CD4-positive, alpha-beta T cell treated with Interferon alpha-2 for 1 hour (primary cell): ENCODE measurements at places on chromosomes 1 and 21.

DNA sequence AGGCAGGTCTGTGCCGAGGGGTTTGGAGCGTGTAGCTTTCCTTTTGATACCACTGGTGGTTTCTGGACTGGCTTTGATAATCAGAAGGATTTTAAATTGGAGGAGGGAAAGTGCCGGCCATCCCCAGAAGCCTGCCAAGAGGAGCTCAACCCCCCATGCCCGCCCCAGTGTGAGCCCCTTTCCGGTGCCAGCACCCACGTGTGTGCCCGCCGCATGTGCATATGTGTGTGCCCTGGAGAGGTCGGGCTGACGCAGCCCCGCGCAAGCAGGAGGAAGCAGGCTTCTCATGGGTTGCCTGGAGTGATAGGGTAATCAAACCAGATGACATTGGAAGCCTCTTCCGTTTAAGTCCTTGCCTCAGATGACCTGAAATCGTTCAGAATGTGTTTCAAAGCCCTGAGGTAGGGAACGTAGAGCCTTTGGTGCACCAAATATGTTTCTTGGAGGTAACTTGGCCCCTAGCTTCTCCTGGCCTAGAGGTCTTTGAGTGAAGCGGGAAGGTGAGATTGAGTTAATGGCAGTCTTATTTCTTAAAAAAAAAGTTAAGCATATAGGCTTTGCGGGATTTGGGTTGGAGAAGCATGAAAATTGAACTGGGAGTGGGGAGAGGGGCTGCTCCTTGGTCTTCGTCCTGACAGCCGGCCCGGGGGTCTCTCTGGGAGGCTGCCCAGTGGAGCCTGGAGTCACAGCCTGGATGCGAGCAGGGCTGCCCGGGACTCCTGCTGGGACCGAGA is 34.1 kb upstream of the ARHGEF16 start:
- DNase-seq: no peak

DNA sequence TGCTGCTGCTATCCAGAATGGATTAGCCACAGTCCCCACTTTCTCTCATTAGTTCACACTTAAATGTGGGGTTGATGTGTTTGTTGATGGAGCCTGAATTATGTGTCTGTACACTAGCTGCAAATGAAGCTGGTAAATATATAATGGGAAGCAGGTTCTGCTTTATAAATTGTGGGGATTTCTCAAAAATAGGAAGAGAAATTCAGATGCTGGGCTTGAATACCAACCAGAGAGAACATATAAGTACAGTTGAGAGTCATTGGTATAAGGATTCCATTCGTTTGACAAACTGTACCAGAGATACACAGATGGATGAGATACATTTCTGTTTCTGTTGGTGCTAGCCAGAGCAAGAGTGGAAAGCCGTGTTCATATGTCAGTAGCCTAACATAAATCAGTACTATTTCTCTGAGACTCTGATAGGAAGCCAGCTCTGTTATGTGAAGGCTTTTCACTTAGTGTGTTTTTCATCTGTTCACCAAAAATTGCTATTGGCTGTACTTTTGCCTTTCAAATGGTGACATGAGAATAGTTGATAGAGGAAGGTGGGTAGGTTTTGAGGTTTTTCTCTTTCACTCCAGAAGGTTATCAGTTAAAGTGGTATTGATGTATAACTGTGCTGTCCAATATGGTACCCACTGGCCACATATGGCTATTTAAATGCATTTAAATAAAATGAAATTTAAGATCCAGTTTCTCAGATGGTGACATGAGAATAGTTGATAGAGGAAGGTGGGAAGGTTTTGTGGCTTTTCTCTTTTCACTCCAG is 15.6 kb downstream of the SMG7 start:
- DNase-seq: no peak

- DNase-seq: no peak
Observed at GRCh38 chr1:37237948-37238347, 203.6 kb upstream of the GRIK3 start.

DNA sequence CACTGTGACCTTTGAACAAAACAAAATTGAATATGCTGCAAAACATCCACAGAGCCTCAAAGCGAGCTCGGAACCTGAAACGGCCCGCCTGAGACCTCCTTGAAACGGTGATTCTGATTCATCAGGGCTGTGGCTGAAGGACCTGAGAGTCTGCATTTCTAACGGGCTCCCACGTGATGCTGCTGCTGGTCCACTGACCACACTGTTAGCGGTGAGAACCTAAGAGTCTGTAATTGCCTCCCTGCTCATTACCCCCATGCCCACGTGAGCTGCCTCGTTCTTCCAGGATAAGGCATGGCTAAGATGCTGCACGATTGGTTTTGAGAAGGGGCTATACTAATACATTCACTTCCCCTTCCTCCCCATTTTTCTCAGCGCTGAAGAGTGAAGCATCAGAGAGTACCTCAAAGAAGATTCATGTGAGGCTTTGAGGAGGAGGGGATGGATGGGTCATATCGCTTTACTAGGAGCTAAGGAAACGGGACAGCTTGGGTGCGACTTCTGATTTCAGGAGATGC is 9.7 kb downstream of the TLR5 start:
- DNase-seq: no peak

DNA sequence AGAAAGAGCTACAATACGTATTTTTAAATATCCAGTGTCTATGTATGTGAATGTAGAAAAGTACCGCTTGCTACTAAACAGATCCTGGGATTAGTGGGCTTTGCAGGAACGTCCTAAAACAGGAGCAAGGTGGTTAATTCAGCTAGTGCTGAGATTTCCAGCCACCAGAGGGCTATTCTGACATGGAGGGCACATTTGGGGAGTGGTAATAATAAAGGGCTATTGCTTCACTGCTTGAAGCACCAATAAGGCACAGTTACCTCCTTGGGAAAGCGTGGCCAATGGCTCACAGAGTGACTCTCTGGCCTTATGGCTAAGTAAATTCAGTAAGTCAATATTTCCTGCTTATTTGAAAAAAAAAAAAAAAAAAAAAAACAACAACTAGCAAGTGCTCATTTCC is 152.4 kb downstream of the GABPA start:
- DNase-seq: no peak

DNA sequence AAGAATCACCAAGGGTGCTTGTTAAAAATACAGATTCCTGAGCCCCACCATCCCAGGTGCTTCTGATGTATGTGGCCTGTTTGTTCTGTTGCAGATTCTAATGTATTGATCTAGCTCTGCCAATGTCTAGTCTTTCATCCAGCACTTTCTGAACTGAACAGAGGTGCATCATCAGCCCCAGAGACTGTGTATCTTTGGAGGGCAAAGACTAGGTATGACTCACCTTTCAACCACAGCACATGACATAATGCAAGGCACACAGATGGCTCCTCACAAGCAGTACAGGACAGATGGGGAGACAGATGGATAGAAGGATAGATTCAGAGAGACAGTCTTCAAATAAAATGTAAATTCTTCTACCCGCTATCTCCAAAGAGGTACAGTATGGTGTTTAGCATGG is 32.3 kb downstream of the CD58 start:
- DNase-seq: peak; percentile 26

DNA sequence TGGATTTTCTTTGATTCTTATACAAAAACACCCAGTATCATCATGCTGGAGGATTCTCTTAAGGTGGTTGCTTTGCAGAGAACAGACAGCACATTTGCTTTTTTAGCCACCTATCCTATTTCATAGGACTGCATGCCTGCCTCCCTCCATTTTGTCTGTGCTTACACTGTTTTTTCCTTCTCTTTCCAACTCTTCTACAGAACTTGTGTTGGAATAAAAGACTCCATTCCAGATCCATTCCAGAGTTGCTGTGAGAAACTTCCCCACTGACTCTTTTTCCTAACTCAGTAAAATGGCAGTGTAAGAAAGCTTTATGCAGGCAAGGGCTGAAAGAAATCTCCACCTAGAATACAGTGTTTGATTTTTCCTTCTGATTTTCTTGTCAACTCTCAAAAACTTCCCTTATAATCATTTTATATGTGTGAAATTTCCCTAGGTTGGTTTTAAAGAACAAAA is 5.2 kb upstream of the ARID1A start:
- no peak for DNase-seq

- DNase-seq: no peak
Observed at GRCh38 chr1:18884419-18884717, 18.0 kb downstream of the ALDH4A1 start.

- no peak for DNase-seq
Observed at GRCh38 chr1:118988186-118989005, at the start of gene TBX15. Gene TBX15 (minus strand): TSS chr1:118988343. CDS start chr1:118987795, 548 bp downstream.

DNA sequence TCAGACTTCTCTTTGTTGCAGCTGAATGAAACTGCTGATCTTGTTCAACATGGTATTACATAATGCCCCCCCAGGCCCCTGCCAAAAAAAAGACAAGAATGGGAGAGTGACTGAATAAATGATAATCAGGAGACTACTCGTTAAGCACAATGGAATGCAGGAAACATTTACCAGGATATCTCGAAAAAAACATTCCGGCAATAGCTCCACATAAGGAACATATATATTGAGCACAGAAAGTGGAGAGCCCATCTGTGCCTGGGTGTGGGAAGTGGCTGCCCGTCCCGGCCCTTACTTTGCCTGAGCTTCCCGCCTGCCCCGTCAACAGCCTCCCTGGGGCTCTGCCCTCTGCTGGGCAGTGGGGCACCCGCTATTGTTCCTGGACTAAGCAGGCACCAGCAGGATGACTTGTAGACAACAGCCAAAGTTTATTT is 13.3 kb downstream of the TRIM11 start:
- DNase-seq: no peak

- DNase-seq: no peak
Observed at GRCh38 chr1:55067022-55067778, 27.9 kb downstream of the PCSK9 start.

DNA sequence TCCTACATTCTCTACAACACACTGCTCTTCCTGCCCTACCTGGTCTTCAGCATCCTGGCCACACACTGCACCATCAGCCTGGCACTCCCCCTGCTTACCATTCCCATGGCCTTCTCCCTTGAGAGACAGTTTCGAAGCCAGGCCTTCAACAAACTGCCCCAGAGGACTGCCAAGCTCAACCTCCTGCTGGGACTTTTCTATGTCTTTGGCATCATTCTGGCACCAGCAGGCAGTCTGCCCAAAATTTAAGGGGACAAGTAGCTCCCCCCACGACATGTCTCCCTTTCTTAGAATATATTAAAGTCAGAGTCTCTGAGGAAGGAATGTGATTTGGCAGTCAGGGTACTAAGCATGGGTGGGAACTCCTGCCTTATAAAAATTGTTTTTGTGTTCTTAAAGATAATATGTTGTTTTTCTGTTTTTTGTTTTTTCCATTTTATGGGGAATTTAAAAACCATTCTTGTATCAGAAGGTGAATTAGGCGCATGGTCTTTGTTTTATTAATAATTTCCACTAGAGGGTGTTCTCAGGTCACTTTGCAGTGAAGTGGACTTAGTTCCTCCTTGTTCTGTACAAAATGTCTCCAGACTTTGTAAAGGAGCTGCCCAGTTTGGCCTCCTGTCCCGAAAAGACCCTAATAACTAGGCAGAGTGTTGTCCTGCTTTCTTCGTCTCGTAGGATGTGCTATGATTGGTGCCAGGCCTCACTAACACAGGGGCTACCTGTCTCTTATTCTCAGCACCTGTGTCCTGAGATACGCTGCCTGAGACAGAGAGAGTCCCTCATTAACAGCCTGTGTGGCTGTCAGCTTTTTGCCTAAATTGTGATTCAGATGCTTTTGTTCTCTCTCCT is 13.1 kb downstream of the UBIAD1 start:
- no peak for DNase-seq

GRCh38 chr1:89261926-89262515 is 10.6 kb downstream of the GBP5 start:
- DNase-seq: no peak

DNA sequence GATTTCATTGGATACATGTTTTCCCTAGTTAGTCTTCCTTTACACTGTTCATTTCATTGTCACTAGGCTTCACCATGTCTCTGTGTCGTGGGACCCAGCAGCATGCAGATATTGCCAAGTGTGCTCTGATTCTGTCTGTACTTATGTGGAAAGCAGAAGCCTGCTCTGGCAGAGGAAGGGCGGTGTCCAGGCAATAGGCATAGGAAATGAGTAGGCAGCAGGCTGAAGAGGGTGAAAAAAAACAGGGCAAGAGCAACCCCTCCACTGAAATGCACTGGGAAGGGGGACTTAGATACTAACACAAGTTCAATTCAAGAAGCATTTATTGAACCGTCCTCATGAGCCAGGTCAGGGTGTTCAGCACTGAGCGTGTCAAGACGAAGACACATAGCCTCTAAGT is 85.2 kb upstream of the VAV3 start:
- peak; percentile 39 for DNase-seq

- no peak for DNase-seq
Observed at GRCh38 chr1:111275780-111276433, 14.7 kb upstream of the CHIA start.

- DNase-seq: no peak
Observed at GRCh38 chr1:197486946-197487345, 218.9 kb downstream of the CRB1 start.

- no peak for DNase-seq
Observed at GRCh38 chr1:160950657-160951056, 4.0 kb downstream of the ITLN2 start.

DNA sequence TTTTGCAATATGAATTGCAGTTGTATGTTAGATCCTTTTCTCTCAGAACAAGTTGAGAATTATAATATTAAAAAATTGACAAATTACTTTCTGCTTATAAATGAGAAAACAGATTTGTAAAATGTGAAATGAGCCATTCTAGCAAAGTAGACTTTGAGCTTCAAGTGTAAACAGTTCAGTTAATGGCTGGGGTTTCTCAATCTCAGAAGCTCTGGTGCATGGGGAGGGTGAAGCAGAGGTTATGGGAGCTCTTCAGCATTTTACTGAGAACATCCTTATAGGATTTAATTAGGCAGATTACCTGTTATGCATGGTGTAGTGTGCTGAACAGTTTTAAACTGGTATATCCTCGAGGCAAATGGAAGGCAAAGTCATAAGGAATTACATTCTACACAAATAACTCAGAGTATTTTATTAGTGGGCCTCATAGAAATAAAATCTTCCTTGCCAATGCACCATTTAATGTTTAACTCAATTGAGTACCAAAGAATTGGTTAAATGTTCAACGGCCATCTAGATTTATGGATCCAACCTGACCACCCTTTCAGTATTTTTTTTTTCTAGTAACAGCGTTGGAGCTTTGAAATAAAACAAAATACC is 1143.6 kb upstream of the ADGRL2 start:
- DNase-seq: no peak

- peak; percentile 61 for DNase-seq
Observed at GRCh38 chr1:161792740-161793139, 26.6 kb downstream of the ATF6 start.

DNA sequence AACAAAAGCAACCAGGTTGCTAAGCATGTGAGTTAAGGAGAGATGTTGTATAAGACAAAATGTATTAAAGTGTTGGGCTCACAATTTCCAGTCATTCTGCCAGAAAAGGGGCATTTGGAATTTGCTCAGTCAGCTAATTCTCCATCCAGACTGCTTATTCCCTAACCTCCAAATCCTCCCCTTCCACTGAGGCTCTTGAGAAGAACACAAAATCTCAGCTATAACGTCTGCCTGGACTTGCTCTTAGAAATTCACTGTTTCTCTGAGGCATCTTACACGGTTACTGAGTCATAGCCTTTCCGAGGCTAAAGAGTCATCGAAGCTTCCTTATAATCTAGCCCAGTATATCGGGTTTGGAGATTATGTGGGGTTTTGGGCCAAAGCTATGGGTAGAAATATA is 548.2 kb upstream of the ADGRL4 start:
- no peak for DNase-seq
